ENCODE measurements at places on chromosomes 6 and 20. TPM values are rescaled to one million over a fixed set of nuclear protein-coding genes. Genes with fewer than 3 reads are reported as not detected.

GPR31 gene
- total RNA-seq = not detected

ZBTB9 gene
- total RNA-seq = 12.5 TPM

PRND gene
- total RNA-seq = not detected

ABCF1 gene
- total RNA-seq = 94.5 TPM

CCDC167 gene
- total RNA-seq = 18.4 TPM

RNF217 gene
- not detected for total RNA-seq

RPRD1B gene
- 38.4 TPM for total RNA-seq

GRCh38 chr20:54713727-54714126 is 238.3 kb downstream of the DOK5 start:
- H3K27me3 ChIP-seq = no peaks in the 10 kb centered on the region
- H3K27ac ChIP-seq = no peak overlapping the region
- H3K4me1 ChIP-seq = no peaks in the 10 kb centered on the region
- no peak overlapping the region for H3K4me3 ChIP-seq
- DNase-seq = no peak

GRCh38 chr6:128526152-128526914 is 5.9 kb upstream of the PTPRK start:
- H3K4me3 ChIP-seq = no peak overlapping the region
- H3K4me1 ChIP-seq = no peaks in the 10 kb centered on the region

DNA sequence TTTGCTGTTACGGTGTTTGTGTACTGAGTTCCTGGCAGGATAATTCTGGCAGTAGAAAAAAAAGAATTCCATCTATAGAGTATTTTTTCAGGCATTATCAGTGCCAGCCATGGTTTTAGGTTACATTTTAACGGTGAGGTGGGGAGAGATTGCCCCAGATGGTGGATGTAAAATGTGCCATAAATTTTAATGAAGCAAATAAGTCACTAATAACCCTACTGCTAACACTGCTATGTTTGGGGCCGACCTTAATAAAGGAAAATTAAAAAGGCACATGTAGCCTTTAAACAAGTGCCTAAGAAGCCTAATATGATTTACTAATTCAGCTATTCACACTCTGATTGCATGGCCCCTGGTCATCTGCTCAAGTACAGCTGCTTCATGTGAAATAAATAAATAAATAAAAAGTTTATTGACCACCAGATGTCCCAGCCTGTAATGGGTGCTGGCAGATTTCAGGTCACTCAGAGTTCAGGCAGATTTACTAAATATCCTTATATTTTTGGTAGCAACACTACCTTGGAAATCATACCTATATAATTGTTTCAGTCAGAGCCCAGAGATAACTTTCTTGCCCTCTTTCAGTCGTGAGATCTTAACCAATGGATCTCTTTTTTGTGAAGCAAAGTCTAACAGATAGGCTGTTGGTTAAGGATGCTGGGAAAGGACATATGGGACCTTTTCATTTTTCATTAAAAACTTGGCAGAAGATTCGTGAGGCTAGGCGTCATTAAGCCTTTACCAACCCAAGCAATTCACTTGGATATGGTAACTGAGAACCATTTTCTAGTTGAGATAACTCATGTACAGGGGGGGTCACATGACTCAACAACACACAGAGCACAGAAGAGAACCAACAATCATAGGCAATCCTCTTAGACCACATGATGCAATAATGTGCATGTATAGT is 495.0 kb upstream of the NRSN1 start:
- H3K27ac ChIP-seq = no peak overlapping the region
- DNase-seq = no peak
- no peaks in the 10 kb centered on the region for H3K36me3 ChIP-seq
- H3K4me3 ChIP-seq = no peak overlapping the region
- no peaks in the 10 kb centered on the region for H3K4me1 ChIP-seq
- H3K27me3 ChIP-seq = no peaks in the 10 kb centered on the region

GRCh38 chr6:143205991-143206390 is 145.3 kb downstream of the AIG1 start:
- H3K36me3 ChIP-seq = no peaks in the 10 kb centered on the region
- no peaks in the 10 kb centered on the region for H3K27me3 ChIP-seq
- no peak overlapping the region for H3K27ac ChIP-seq
- no peak for DNase-seq
- no peak overlapping the region for H3K4me3 ChIP-seq

DNA sequence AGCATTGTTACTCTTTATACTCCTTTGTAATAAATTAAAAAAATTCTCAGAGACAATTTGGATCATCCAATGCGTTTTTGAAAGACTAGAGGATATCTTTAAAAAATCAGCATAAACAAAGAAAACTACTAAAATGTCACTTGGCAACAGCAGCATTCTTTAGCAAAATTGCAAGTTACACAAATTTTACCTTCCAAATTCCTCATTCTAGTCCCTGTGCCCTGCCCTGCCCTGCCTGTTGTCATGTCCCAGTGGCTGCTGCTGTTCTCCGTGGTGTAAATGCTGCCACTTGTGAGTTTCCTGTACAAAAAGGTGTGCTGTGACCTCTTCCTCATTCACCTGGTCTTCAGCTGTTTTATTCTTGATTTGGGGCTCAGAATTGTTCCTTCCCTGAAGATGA is 83.2 kb downstream of the CDC5L start:
- no peak for DNase-seq
- peaks cover 11% of the 10 kb centered on the region for H3K27me3 ChIP-seq
- no peaks in the 10 kb centered on the region for H3K36me3 ChIP-seq
- H3K27ac ChIP-seq = no peak overlapping the region
- no peaks in the 10 kb centered on the region for H3K4me1 ChIP-seq

DNA sequence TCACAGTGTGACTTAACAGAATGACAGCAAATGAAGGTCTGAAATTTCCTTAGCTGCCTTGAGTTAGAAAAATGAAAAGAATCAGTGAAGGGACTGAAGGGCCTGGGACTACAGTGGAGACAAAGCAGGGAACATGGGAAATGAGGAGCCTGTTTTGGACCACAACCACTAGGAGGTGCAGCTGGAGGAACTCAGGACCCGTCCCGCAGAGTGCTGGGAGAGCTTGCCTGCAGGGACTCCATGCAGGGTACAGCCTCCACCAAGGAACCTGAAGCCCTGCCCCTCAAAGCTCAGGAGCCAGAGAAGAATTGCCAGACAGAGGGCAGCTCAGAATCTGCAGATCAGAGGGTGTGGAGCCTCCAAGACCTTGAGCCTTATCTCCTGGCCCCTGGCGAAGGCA is 50.7 kb downstream of the LRFN2 start:
- no peaks in the 10 kb centered on the region for H3K27me3 ChIP-seq
- no peak for DNase-seq
- H3K4me1 ChIP-seq = no peaks in the 10 kb centered on the region

GRCh38 chr6:144423167-144423566 is 138.0 kb downstream of the UTRN start:
- H3K4me1 ChIP-seq = peaks cover 16% of the 10 kb centered on the region
- H3K27me3 ChIP-seq = no peaks in the 10 kb centered on the region
- no peak overlapping the region for H3K4me3 ChIP-seq
- no peak for DNase-seq
- no peak overlapping the region for H3K27ac ChIP-seq

DNA sequence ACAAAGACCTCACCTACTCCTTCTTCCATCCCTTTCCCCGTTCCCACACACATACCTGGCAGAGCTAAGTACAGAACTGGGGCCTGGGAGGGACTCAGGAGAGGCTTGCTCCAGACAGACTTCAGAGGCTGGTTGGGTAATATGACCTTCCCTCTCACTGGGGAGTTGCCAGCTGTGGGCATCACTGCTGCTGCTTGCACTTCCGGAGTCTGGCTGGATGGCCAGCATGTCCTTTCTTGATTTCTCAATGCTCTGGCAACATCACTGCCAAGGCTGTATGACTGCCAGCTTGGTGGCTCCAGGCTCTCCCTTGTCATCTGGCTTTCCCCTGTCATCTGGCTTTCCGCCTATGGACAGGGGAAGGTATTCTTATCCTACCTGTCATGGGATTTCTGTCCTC is 47.8 kb downstream of the CDH22 start:
- H3K4me1 ChIP-seq = no peaks in the 10 kb centered on the region
- no peaks in the 10 kb centered on the region for H3K36me3 ChIP-seq
- H3K4me3 ChIP-seq = no peak overlapping the region
- peaks cover 27% of the 10 kb centered on the region for H3K27me3 ChIP-seq

GRCh38 chr6:129105035-129105434 is 222.1 kb downstream of the LAMA2 start:
- H3K4me1 ChIP-seq = peaks cover 16% of the 10 kb centered on the region
- no peak overlapping the region for H3K4me3 ChIP-seq
- H3K27ac ChIP-seq = no peak overlapping the region

- DNase-seq = no peak
- no peak overlapping the region for H3K27ac ChIP-seq
- H3K27me3 ChIP-seq = no peaks in the 10 kb centered on the region
- no peaks in the 10 kb centered on the region for H3K36me3 ChIP-seq
- H3K4me1 ChIP-seq = no peaks in the 10 kb centered on the region
Measured at GRCh38 chr6:40125680-40126394, 191.6 kb upstream of the MOCS1 start.

DNA sequence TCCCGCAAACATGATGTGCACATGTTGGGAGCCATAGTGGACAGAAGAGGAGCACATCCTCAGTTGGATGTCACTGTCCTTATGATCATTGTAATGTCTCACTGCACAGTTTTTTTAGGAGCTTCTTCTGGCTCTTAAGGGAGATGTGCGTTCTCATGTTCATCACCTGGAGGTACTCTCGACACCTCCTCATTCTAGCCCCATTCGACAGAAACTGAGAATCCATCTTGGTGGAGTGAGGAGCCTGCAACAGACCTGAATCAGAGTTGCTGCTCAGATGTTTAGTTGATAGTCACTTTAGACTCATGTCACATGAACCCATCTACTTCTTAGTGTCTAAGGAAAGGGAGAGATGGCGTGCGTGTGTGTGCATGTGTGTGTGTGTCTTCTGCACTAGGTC is 2.3 kb upstream of the BMP6 start:
- no peaks in the 10 kb centered on the region for H3K36me3 ChIP-seq
- peaks cover 36% of the 10 kb centered on the region for H3K27me3 ChIP-seq
- no peak for DNase-seq
- no peak overlapping the region for H3K27ac ChIP-seq

DNA sequence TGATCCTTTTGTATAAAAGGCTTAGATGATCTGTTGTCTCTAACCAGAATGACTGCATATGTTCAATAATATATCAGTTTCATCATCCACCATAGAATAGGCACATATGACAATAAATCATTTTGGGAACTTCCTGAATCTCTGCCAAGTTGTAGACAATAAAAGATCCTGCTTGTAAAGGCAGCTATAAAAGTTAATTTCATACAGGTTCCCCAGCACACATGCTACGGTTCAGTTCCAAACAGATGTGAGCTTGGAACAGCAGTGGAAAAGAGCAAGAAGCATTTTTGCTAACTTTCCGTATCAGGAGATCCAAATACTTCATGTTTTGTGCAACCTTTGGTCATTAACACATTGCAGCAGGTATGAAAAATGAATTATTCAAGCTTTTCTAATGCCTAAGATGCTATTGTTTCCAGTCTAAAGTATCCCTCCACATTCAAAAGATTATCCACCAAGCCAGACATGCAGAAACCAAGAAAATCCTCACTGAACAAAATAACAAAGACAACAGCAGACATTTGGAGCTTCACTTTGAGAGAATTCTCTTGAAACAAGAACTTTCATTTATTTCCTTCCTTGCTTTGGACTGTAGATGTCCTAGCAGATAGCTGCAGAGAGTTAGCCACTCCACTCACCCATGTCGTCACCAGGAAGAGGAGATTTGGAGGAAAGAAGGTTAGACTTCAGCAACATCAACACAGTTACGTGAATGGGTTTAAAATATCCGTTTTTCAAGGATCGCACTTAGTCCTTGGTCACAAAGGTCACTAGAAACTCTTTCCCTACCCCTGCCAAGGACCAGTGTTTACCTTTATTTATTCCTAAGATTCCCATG is 453.5 kb upstream of the JARID2 start:
- peaks cover 6% of the 10 kb centered on the region for H3K4me1 ChIP-seq
- no peak for DNase-seq
- H3K27ac ChIP-seq = no peak overlapping the region

GRCh38 chr6:18186033-18186432 is 30.8 kb downstream of the KDM1B start:
- no peaks in the 10 kb centered on the region for H3K27me3 ChIP-seq
- no peak overlapping the region for H3K4me3 ChIP-seq
- no peak for DNase-seq
- H3K36me3 ChIP-seq = peaks cover 61% of the 10 kb centered on the region
- H3K4me1 ChIP-seq = peaks cover 18% of the 10 kb centered on the region

- H3K27ac ChIP-seq = peak overlapping the region; percentile 73
- no peaks in the 10 kb centered on the region for H3K27me3 ChIP-seq
- no peak for DNase-seq
- H3K36me3 ChIP-seq = peaks cover 17% of the 10 kb centered on the region
Measured at GRCh38 chr6:35370785-35371493, 28.6 kb downstream of the PPARD start.

- H3K4me3 ChIP-seq = no peak overlapping the region
- DNase-seq = no peak
- H3K36me3 ChIP-seq = no peaks in the 10 kb centered on the region
- H3K4me1 ChIP-seq = no peaks in the 10 kb centered on the region
Measured at GRCh38 chr20:59972037-59972801, 14.0 kb downstream of the CDH26 start.

GRCh38 chr20:4167261-4168021 is 152.1 kb upstream of the RNF24 start:
- no peak overlapping the region for H3K4me3 ChIP-seq
- H3K27ac ChIP-seq = no peak overlapping the region
- H3K4me1 ChIP-seq = peaks cover 8% of the 10 kb centered on the region
- H3K36me3 ChIP-seq = no peaks in the 10 kb centered on the region

GRCh38 chr6:31865205-31866118 is 2.8 kb upstream of the NEU1 start:
- H3K27me3 ChIP-seq = peaks cover 1% of the 10 kb centered on the region
- DNase-seq = no peak
- H3K4me3 ChIP-seq = no peak overlapping the region
- H3K4me1 ChIP-seq = peaks cover 21% of the 10 kb centered on the region
- no peak overlapping the region for H3K27ac ChIP-seq

GRCh38 chr20:37430778-37431460 is 85.0 kb downstream of the SRC start:
- H3K4me1 ChIP-seq = no peaks in the 10 kb centered on the region
- H3K27ac ChIP-seq = no peak overlapping the region
- H3K36me3 ChIP-seq = no peaks in the 10 kb centered on the region

- peaks cover 41% of the 10 kb centered on the region for H3K36me3 ChIP-seq
- no peak overlapping the region for H3K27ac ChIP-seq
- H3K27me3 ChIP-seq = no peaks in the 10 kb centered on the region
- peaks cover 7% of the 10 kb centered on the region for H3K4me1 ChIP-seq
- no peak for DNase-seq
- H3K4me3 ChIP-seq = no peak overlapping the region
Measured at GRCh38 chr20:36927704-36928103, 23.8 kb downstream of the SAMHD1 start.

GRCh38 chr6:159913375-159913774 is 22.6 kb downstream of the MAS1 start:
- no peak for DNase-seq
- no peaks in the 10 kb centered on the region for H3K36me3 ChIP-seq
- H3K27me3 ChIP-seq = peaks cover 43% of the 10 kb centered on the region
- no peak overlapping the region for H3K27ac ChIP-seq
- no peak overlapping the region for H3K4me3 ChIP-seq

DNA sequence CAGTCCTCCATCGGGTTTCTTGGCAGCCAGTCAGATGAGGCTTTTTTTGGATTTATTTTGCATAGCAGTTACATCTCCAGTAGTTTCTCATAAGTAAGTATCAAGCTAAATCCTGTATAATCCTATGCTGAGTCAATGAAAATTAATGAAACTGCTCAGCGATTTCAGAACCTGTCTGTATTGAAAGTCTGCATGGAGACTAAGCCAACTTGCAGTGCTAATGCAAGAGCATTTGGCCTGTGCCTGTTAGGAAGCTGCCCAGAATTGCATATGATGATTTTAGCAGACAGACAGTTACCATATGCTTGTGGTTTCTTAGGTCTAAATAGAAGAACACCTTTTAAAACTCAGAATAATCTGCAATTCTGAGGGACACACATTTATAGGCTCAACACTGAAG is 25.2 kb upstream of the LRRN4 start:
- no peak overlapping the region for H3K27ac ChIP-seq
- H3K27me3 ChIP-seq = no peaks in the 10 kb centered on the region
- no peak for DNase-seq
- H3K4me1 ChIP-seq = no peaks in the 10 kb centered on the region
- H3K36me3 ChIP-seq = no peaks in the 10 kb centered on the region

Measured in activated B cell treated with CpG ODN at 0.5 μM for 24 hours (primary cell).